WTC11 (cell line): ENCODE measurements at places on chromosomes 6 and 20.

- no peak for DNase-seq
Observed at GRCh38 chr6:40489798-40490197, 97.4 kb downstream of the LRFN2 start.

DNA sequence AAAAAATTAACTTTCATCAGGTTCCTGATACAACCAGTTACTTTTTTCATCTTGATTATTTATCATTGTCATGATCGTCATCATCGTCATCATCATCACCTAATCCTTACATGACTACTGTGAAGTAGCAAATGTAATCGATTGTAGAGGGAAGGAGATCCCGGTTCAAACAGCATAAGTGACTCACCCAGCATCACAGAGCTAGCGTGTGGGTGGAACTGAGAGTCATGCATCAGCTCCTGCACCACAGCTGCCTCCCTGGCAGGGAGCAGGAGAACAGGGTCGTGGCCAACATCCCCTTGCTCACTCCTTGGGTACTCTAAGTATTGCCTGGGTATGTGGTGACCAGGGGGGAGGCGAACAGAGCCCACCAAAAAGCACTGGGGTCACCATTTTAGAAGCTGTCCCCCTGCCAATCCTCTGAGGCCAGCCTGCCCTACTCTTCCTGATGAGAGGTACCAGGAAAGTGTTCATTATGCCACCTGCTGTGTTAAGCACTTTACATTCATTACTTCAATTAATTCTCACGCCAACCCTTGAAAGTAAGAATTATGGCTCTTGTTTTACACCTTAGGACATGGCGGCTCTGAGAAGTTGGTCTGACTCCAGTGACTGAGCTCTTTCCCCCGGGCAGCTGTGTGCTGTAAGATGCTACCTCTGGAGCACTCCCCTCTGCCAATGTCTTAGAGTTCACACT, 425.2 kb downstream of the CD83 start:
- no peak for DNase-seq

DNA sequence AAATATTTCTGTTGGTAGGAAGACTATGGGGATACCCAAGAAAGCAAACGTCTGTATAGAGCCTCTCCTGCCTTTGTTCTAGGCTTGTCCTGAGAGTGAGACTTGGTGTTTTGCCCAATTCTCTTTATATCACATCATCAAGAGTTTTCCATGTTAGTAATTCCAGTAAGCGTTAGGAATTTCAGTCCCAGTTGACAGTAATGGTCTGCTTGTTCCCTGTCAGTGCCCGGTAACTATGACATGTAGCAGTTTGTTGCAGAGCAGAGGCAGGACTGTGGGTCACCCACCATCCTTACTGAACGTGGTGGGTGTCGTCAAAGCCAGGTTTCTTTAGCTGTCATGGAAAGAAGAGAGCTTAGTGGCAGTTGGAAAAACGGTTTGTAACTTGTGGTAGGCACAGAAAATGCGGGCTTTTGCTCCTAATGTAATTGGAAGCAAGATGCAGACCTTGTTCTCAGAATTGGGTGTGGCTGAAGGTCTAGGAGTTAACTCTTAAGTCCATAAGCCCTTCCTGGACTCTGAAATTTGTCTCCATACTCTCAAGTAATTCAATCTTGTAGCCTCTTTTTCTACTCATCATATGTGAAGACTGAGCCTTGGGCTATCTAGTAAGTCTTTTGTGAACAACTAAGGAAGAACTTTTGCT, 188.8 kb downstream of the TMEM242 start:
- no peak for DNase-seq

- DNase-seq: no peak
Observed at GRCh38 chr20:46053416-46053815, 24.4 kb downstream of the SLC12A5 start.

GRCh38 chr20:15867899-15868298, 705.3 kb downstream of the KIF16B start:
- peak; percentile 16 for DNase-seq

- no peak for DNase-seq
Observed at GRCh38 chr6:100289285-100289684, 175.4 kb downstream of the SIM1 start.

DNA sequence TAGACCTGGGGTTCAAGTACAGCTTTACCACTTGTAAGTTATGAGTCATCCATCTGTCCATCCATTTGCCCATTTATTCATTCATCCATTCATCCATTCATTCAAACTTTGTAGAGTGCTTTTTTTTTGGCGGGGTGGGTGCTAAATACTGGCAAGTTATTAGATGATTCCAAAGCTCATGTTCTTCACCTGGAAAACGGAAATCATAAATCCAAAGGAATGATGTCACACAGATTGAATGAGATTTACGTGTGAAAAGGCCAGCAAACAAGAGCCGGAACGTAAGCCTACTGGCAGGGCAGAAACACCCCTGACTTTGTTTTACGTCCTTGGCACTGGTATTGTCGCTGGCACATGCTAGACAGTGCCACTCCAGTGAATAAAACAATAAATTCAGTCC, 480.9 kb upstream of the CHD6 start:
- no peak for DNase-seq

DNA sequence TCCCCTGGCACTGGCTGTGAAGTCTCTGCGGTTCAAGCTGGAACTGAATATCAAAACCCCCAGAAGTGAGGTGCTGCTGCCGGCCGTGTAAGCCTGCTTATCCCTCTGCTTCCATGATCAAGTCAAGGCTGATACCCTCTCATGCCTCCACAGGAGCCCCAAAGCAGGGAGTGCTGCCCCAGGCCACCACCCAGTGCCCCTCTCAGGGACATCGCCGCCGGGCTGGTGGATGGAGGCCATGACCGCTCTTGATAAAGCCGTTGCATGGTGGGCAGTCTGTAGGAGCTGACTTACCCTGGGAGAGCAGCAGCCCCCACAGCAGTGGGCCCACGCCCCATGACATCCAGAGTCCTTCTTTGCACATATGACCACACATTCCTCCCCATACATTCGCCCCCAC, 162.0 kb upstream of the CST7 start:
- no peak for DNase-seq

DNA sequence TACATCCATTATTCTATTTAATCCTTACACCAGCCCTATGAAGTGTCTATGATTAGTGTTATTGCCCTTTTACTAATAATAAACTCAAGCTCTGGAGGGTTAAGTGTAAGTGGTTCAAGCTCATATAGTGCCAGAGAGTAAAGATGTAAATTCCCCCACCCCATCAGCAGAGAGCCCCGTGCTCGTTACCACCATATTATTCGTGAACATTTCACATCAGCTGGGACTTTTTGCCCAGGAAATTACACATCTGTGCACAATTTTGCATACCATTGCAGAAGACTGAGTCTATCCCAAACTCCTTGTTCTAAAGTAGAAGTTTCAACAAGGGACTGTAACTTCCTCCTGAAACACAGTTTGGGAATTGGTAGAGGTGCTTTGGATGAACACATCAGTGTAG, 220.1 kb downstream of the BCAS1 start:
- no peak for DNase-seq
